ENCODE measurements at places on chromosomes 11 and 22.

DNA sequence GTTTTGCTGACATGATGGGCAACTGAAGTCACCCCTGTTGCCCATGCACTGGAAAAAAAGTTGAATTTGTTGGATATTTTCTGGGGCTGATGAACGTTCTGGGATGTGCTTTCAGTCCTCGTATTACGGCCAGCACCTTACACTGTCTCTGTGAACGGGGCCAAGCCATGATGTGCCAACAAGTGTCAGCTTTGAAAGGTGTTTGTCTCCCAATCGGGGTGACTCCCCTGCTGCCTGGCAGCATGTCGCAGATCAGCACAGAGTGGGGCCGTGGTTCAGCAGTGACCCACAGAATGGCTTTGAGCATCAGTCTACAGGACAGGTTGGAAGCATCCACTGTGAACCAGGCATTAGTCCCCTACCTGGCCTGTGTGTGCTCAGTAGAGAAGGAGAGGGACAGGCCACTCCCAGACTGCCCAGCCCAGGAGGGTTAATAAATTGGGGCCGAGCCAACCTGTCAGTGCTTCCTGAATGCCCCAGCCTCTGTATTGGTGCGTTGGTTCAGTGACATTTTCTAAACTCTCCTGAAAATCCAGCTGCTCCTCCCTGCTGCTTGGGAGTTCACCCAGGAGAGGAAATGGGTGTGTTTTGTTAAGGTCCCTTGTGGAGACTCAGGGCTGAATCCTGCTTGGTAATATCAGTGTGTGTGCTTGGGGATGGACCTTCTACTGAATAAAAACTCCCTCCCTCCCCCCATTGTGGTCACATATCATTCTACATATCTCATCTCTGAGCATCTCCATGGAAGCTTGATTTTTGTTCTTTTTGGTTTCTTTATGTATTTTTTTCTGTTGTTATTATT, 50.7 kb upstream of the TTC12 start:
- no peak for DNase-seq

DNA sequence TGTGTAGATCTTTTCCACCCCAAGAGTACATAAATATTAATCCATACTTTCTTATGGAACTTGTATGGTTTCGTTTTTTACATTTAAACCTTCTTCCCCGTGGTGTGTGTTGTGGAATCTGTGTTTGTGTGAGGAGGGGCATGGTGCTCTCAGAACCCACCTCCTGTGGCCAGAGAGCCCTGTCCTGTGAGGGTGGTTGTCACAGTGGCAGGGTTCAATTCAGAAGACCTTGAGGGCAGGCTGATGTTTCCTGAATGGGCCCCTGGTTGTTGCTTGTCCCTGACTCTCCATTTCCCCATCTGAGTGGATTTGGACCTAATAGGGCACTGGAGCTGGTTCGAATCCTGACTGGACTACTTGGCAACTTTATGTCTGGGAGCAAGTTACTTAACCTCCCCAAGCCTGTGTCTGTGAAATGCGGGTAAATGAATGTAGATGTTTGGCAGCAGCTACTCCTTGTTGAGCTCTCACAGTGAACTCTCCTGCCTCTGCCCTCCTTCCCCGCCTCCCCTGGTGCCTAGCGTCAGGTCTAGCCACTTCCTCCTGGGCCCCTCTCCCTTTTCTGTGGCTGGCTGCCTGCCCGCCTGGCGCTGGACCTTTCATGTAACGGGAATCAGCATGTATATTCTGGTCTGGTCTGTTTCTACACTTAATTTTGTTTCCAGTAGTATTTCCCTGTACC, 7.3 kb downstream of the NEAT1 start:
- DNase-seq = no peak

- DNase-seq = no peak
Observed at GRCh38 chr11:64006398-64006797, 20.2 kb downstream of the OTUB1 start.

DNA sequence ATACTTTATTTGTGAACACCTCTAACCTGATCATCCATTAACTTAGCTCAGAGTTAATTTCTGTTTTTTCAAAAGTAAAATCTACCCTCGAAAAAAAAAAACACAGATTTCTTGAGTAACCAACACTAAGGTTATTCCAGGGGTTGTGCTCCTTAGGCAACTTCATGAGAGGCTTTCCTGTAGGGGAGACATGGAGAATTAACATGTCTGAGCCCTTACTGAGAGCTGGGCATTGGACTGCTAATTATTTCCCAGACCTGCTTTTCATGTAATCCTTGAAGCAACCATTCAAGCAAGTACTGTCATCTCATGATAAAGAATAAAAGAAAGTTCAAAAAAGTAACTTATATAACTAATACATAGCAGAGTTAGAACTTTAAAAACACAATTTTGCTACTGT, 13.5 kb upstream of the UPB1 start:
- DNase-seq = no peak

DNA sequence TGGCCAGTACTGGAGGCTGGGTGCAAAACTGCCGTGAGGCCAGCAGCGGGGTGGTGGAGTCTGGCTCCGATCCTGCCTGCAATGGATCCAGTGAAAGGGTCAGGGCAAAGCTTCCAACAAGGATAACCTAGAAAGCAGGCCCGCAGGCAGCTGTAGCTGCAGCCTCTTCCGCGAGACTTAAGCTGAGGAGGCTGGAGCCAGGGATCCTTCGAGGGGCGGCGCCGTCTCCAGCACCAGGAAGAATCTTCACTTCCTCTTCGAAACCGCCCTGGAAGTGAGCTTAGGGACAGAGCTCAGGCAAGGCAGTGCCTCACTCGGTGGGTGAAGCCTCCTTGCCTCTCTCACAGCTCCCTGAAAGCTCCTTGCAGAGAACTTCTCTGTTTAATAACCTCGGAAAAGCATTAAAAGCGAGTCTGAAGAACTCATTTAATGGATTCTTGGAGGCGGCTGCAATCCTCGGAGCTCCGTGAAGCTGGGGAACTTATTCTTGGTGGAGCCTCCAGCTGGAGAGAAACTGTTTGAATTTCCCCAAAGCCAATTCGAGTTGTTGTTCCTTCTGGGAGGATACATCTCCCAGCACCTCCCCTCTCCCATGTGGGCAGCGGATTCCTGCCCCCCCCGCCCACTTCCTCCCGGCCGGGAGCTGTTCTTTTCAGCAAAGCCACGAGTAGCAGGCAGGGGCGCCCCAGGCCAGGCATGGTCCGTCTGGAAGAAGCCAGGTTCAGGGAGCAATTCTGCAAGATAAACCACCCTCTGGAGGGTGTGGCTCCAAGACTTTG, 169.9 kb downstream of the CTTN start:
- no peak for DNase-seq

DNA sequence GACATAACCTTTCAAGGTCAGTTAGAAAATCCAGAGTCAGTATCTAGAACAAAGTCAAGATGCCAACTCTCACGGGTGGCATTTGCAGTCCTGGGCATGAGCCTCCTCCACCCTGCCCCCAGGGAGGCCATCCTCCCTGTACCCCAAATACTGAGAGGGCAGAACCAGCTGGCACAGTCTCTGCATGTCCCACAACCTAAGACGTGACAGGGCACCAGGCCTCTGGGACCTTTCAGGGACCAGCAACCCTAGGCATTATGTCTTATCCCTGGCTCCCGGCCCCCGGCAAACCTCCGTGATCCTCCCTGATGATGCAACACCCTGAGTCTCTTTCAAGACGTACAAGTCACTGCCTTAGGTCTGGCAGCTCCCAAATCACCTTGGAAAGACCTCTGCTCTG, 2.0 kb downstream of the MB start:
- DNase-seq = no peak

- peak; percentile 54 for DNase-seq
Observed at GRCh38 chr11:69700278-69701140, 3.3 kb downstream of the FGF19 start.

DNA sequence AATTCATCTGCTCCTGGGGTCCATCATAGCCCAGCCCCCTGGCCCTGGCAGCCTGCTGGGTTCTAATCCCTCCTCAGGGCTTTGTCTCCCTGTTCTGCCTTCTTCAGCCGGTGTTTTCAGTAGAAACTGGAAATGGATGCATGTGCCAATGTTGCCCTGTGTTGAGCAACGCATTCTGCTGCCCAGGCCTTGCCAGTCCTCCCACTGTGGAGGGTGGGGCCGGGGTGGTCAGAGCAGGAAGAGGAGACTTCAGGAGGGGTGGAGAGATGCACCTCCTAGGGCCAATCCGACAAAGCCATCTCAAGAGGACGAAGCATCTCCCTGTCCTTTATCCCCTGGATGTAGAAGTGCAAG, 27.6 kb upstream of the ZBTB16 start:
- DNase-seq = no peak

Measured in COR-L47 (cell line).